ENCODE measurements at places on chromosomes 5 and 9.

DNA sequence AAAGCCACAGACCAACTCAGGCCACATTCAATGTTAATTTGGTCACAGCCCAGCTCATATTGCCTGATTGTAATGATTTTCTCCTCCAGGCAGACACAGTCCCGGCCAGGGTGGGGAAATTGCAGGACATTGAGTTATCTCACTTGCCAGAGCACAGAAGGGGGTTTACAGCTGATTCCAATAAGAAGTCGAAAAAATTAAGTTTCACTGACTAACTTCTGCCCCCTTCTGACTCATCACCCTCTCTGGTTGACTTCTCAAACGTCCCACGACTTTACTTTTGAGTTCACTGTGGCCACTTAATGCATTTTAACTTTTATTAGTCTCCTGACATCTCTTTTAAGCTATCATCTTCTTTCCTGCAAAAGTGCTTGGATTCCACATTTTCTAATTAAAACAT lies 321.4 kb upstream of the WWC1 start:
- DNase-seq, result no peak

DNA sequence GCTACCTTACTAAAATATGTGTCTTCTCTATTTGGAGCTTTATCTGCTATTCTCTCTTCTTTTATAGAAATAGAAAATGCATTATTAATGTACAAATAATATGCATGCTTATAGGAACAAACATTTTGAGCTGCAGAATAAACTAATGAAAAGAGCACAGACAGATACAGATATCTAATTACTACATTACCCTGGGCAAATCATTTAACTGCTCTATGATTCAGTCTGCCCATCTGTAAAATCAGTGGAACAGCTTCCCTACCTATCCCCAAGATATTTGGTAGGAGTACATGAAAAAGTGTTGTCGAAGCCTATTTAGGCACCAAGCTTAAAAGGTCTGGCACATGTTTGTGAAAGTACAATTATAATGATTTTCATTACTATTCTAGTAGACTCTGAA lies 166.3 kb downstream of the EFNA5 start:
- DNase-seq, result no peak

DNA sequence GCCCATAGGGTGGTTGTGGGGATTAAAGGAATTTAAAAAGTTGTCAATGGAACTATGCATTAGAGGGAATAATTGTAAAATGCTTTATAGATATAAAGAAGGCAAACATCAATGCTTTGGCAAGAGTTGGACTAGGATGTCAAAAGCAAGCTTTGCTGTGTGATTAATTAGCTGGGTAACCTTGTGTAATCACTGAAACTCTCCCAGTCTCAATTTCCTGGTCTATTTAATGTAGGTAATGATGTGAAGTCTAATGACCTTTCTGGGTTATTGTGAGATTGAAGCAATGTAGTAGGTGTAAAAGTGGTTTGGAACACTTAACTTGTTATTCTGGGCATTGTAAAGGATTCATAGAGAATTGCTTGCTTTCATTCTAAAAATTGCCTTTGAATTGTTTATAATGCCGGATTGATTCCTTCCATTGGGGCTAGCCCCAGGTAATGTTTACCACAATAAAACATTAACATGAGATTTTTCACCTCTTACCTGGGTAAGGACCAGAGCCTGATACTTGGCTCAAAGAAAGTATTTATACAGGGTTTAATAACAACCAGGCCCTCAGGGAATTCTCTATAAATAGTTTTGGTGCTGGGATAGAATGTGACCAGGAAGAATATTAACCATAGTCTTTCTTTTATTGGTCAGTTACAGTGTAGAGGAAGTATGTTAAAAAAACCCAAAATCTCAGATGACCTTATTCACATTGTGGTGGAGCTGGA lies 30.0 kb upstream of the CLINT1 start:
- no peak for DNase-seq

- DNase-seq, result no peak
Observed at GRCh38 chr5:161176221-161176620, 324.2 kb upstream of the ATP10B start.

DNA sequence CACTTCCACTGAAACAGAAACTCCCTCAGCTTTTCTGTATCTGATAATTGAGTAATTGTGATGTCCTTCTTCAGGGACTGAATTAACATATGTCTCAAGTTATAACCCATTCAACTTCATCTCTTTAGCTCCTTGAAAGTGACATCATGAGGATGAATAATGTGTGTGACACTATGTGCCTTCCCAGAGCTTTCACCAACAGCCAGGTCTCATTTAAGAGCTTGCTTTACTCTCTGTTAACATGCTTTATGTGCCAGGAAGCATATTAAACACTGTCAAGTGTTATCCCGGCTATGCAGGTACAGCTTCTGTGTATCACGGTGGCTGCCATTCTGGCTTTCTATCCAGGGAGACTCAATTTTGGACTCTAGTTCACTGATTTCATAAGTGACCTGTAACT lies 799.9 kb downstream of the CDH12 start:
- DNase-seq, result no peak

DNA sequence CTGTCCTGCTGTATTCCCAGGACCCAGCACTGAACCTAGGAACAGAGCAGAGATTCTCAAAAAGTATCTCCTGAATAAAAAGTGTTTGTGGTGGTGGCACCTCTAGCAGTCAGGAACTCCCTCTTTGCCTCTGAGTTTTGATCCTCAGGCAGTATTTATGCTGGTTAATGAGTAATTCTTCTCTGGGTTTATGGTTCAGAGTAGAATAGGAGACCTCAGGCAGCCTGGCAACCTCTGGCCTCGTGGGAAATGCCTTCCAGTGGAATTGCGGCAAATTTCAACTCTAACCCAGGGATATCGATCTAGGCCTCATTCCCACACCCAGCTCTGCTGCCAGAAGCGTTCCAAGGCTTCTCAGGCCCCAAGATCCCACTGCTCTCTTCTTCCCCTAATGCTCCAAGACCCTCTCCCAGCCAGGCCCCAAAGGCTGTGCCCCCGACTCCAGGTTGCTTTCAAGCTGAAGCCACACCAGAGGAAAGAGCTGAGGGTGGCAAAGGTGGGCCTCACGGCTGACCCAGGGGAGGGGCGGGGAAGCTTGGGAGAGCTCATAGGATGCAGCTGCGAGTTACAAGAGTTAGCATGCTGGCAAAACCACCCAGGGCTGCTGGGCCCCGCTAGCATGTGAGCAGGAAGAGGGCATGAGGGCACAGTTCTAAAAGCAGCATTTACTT lies 10.9 kb upstream of the HDHD3 start:
- no peak for DNase-seq

GRCh38 chr9:133514460-133515239 lies 10.1 kb downstream of the MYMK start:
- no peak for DNase-seq

GRCh38 chr5:56688402-56688801 lies 126.9 kb upstream of the MAP3K1 start:
- DNase-seq, result no peak

- peak; percentile 22 for DNase-seq
Observed at GRCh38 chr9:19049917-19050636, 850 bp downstream of the RRAGA start.

GRCh38 chr5:96629774-96630173 lies 32.4 kb upstream of the CAST start:
- peak; percentile 81 for DNase-seq

GRCh38 chr9:25224309-25224708 lies 453.9 kb downstream of the TUSC1 start:
- DNase-seq, result no peak

- peak; percentile 45 for DNase-seq
Observed at GRCh38 chr9:15873573-15874177, 320.8 kb downstream of the CCDC171 start.

DNA sequence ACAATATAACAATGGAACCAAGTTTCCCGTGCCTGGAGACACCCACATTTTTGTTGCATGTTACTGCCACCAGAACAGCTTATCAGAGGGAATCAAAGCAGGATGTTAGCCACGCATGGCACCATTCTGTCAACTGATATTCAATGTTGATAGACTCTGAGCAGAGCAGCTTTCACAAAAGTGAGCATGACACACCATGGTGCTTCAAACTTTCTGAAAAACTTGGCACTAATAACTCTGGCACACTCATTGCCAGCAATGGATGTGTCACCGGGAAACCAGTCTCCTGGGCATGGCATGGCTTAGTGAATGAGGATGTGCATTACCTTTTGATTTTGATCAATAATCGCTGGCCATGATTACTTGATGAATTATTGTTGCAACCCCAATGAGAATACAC lies 19.7 kb downstream of the NIPSNAP3B start:
- DNase-seq, result no peak

DNA sequence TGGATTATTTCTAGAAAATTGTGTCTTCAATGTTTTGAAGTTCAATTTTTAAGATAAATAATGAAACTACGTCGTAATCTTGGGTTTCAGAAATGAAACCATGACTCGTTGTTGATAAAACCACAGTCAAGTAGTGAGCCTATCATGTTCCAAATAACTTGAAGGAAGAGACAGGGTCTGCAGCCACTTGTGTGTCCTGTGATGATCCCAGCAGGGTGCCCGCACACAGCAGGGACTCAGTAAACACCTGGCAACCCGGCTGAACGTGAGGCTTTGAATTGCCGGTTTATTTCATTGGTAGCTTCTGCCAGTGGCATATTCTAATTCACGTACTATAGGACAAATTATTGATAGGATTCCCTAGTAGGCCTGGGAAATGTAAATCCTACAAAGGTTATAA lies 679.6 kb downstream of the IRX1 start:
- no peak for DNase-seq

DNA sequence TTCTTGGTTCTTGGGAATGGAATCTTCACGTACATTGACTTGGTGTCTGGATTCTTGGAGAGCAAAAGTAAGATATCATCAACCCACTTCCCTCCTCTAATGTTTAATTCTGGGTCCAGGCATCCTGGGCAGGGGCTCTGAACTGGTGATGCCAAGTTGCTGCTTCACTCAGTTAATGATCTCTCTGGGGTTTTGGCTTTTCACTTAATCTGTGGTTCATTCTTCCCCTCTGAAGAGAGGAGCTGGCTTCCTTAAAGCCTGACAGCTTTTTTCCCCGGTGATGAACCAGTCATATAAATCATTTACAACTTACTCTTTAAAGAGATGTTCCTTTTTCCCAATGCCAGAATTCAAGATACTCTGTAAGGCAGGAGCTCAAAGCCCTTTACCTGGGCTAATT lies 65.9 kb downstream of the ARHGAP26 start:
- DNase-seq, result no peak

DNA sequence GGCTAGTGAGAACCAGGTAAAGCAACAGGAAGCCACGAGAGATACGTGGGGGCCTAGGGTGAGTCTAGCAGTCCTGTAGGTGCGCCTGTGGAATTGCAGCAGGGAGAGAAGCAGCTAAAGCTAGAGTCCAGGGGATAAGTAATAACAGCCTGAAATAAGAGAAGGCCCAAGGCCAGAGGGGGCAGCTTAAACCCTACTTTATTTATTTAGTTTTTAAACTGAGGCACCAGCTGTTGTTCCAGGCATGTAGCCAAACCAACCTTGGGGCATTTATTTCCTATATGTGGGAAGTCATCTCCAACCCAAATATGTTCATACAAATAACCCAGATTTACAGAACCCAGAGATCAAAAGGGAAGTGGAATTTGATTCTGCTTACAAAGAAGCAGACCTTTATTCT lies 93.5 kb downstream of the GLDC start:
- DNase-seq, result peak; percentile 81

- no peak for DNase-seq
Observed at GRCh38 chr5:74976651-74977050, 75.7 kb downstream of the GCNT4 start.

GRCh38 chr5:43523662-43524072 lies 8.7 kb upstream of the C5orf34 start:
- peak; percentile 59 for DNase-seq

DNA sequence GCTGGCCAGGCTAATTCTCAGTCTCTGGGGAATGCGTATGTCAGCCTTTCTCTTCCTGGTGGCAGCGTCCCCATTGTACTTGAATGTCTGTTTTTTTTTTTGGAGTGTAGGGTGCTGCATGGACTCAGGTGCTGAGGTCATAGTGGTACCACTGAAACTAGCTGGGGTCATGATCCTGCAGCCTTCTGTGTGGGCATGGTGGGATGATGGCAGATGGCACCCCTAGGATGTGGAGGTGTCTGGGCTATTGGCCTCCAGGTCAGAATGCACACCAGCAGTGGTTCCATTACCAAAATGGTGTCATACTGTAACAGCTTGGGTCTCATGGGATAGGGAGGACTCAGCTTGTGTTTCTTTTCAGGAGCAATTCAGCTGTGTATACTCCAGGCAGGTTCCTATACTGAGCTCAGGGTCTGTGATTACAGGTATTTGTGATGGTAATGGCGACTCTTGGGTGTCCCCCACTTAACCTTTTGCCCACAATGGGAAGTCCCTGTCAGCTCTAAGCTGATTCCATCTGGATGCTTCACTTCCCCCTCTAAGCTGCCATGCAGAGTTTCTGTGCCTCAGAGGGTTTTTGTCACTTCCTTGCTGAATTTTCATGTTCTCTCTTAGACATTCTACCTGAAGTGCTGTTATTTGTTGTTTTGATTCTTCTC lies 17.9 kb downstream of the HSD17B4 start:
- DNase-seq, result no peak

GRCh38 chr9:77384406-77384805 lies 207.1 kb downstream of the VPS13A start:
- DNase-seq, result peak; percentile 85

- DNase-seq, result no peak
Observed at GRCh38 chr5:55982957-55983381, 11.8 kb downstream of the IL6ST start.

DNA sequence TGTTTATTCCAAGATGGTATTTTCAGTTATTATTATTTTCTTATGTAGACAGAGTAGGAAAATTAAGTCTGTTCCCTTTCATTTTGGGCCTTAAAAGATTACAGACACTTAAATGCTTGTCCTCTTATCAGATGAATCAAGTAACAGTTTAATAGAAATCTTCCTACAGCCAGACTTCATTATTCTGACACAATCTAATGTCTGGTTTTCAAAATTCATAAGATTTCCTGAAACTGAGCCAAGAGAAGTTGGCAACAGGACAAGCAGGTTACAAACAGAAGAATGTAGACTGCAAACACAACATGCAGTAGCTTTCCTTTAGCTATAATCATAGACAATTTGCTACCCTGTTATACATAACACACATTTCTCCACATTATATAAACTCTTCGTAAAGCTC lies 130.5 kb downstream of the FBXL17 start:
- no peak for DNase-seq

DNA sequence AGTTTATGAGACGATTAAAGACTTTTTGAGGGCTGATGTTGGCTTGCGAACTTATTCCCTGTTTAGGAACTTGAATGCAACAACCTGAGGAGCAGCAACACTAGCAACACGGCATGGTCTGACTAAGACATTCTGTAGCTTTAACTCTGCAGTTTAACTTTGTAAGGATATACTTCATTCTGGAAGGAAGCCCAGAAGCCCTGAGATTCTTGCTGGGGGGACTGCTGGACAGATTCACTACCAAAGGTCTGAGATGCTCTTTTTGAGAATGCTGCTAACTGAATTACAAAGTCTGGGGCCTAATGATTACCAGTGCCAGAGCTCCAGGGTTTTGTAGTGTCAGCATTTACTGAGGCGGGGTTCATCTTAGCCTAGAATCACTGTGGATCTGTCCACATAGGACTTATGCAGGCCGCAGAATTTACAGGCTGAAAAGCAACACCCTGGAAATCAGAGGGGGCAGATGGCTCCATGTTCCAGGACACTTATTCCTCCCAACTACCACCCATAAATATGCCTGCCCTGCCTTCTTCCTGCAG lies 537.1 kb upstream of the CDH18 start:
- no peak for DNase-seq

Data from fibroblast of gingiva (primary cell).